ENCODE measurements at places on chromosomes 16 and 17. TPM values are rescaled to one million over a fixed set of nuclear protein-coding genes. Genes with fewer than 3 reads are reported as not detected.
A peak's percentile ranks its signal among the peaks of the same experiment; 100 is the strongest.

Gene KRTAP1-5
- 0.11 TPM for polyA plus RNA-seq

Gene SULT1A2
- polyA plus RNA-seq = 1.3 TPM

Gene VTN
- polyA plus RNA-seq = 7.4 TPM

Gene STX1B
- 0.47 TPM for polyA plus RNA-seq

Gene TBC1D3H
- 0.33 TPM for polyA plus RNA-seq

Gene CMTM1
- 1.1 TPM for polyA plus RNA-seq

Gene KRTAP1-1
- not detected for polyA plus RNA-seq

Gene SMPD3
- 0.18 TPM for polyA plus RNA-seq

Gene GRIN2A
- polyA plus RNA-seq = 0.06 TPM

- peak; percentile 69 for DNase-seq
Measured at GRCh38 chr16:85461814-85462713, 151.1 kb upstream of the GSE1 start.

DNA sequence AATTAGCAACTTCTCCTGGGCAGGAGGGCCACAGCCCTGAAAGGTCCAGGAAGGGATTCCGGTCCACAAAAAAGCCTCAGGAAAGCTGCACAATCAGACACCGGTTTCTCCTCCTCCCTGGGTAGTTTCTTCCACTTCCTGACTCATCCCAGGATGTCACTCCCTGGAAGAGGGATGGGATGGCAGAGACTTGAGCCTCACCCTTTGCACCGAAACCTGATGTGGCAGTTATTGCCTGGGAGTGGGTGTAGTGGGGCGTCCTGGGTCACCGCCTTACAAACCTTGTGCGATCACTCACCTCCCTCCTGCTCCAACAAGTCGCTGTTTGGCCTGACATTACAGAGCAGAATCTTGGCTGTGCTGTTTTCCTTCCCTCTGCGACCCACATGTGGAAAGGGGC is 70.8 kb downstream of the LYRM1 start:
- DNase-seq = no peak

- DNase-seq = no peak
Measured at GRCh38 chr17:17947966-17948365, 24.2 kb downstream of the TOM1L2 start.

DNA sequence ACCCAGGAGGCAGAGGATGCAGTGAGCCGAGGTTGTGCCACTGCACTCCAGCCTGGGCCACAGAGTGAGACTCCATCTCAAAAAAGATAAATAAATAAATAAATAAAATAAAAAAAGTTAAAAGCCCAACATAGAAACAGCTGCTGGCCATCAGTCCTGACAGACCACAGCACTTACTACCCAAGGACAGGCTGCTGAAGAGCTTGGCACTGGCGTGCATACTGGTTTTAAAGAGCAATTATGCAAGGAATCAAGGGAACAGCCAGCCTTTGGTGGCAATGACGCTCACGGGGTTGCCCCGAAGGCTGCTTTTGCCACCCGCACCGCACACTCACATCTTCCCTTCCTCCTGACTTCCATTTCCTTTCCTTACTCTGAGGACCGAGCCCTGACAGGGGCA is 4.2 kb downstream of the PLD6 start:
- DNase-seq = no peak

GRCh38 chr16:66474750-66475199 is 47.7 kb downstream of the BEAN1 start:
- no peak for DNase-seq

GRCh38 chr17:57281887-57282286 is 25.6 kb downstream of the MSI2 start:
- DNase-seq = no peak

- DNase-seq = no peak
Measured at GRCh38 chr17:30597776-30598288, 120.6 kb downstream of the GOSR1 start.

DNA sequence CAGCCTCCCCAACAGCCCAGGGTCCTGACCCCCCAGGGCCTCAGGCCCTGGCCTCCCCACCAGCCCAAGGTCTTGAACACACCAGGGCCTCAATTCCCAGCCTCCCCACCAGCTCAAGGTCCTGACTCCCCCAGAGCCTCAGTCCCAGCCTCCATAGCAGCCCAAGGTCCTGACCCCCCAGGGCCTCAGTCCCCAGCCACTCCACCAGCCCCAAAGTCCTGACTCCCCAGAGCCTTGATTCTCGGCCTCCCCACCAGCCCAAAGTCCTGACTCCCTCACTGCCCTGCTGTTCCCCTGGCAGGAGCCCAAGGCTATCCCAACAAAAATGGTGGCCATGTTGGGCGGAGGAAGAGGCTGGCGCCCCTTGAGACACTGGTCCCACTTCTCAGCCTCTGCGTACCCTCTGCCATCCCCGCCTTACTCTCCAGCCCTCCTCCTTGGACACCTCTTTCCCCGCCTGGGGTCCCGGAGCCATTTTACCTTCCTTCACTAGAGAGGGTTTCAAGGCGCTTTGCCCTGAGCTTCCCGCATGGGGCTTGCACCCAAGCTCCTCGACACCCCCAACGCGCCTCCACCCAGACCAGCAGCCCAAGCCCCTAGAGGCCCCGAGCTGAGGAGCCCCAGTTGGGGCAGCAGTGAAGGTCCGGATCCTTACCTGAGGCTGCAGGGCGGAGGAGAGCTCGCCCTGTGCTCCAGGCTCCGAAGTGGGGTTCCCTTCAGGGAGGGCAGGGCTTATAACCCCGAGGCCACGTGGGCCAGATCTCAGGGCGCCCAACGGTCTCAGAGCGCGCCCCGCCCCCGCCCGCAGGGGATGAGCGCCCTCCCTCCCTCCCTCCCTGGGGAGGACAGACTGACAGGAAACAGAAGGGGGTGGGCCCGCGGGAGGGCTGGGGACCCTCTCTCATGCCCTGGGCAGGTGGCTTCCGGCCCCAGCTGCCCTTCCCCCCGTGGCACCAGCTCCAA is 3.5 kb upstream of the TSPOAP1 start:
- DNase-seq = no peak

DNA sequence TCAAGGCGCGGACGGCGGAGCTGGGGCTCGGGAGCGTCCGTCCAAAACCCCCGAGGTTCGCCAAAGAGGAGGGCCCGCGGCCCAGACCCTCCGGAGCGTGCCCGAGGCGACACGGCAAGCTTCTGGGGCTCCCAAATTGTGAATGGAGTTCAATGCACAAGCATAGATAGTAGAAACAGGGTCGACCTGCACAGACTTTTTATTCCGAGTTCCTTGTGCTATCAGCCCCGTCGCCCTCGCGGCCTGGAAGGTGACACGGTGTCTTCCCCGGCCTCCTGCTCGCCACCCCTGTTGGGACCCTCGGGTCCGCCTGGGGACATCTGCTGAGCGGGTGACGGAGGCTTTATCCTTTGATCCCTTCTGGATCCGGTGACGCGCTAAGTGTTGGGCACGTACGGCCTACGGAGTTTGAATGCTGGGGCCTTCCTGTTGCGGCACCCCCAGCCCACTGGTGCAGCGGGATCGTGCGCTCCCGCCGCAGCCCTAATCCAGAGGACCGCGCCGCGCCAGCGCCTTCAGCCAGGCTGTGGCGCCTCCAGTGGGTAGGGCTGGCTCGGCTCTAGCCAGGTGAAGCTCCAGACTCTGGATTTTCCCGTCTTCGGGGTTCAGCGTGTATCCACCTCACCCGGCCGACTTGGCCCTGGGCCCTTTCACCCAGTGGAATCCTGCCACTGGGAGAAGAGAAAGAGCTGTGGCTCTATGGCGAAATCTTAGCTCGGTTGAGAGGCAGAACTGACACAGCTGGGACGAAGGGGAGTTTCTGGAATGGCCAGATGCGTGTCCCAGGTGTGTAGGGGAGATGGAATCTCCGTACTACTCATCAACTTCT is 17.0 kb upstream of the NTN1 start:
- no peak for DNase-seq

- no peak for DNase-seq
Measured at GRCh38 chr17:42422412-42422957, 571 bp downstream of the CAVIN1 start.

- no peak for DNase-seq
Measured at GRCh38 chr16:79628988-79629387, 28.5 kb upstream of the MAF start.

- DNase-seq = no peak
Measured at GRCh38 chr16:50941681-50942080, 199.8 kb downstream of the CYLD start.

DNA sequence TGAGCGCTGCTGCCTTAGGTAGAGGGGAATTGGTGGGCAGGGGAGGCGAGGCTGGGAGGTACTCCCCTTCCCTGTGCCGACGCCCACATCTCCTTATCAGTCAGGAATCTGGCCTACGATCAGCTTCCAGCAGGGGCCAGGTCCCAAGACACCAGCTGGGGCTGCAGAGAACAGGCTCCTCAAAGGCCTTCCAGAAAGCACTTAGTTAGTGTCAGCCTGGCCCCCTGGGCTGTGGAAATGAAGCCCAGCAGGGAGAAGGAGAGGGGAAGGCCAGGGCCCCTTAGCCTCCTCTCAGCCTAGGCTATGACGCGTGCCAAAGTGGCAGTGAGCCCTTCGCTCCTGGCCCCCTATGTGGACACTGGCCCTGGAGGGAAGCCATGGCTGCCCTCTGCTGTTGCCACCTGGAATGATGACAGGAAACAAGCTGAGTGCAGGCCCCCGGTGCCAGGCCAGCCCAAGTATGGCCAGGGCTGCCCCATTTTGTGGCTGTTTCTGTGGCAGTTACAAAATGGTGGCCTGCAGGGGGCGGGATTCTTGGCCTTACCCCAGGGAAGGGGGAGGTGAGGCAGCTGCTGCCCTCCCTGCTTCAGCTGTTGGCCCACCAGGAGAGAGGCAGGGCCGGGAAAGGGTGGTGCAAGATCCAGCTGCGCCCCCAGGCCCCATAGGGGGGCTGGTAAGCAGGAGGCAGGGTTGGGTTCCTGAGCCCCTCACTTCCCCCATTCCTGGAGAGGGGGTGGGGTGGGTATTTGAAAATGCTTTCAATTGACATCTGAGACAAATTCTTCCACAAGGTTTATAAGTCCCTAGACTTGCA is 11.3 kb downstream of the TBX4 start:
- no peak for DNase-seq

DNA sequence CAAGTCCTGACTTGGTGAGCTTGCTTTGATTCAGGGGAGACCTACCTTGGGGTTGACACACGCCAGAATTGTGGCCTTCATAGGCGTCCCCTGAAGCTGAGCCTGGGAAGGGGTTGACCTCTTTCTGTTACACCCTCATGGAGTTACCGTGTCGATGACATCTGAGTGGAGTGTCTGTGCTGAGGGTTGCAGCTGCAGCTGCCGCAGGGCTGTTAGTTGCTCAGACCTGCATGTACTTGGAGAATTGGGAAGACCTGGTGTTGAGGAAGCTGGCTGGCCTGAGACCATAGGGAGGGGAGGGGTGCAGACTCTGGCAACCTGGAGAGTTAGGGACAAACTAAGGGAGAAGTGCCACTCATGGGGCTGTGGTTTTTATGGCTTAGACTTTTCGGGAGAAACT is 9.6 kb downstream of the GSE1 start:
- no peak for DNase-seq

DNA sequence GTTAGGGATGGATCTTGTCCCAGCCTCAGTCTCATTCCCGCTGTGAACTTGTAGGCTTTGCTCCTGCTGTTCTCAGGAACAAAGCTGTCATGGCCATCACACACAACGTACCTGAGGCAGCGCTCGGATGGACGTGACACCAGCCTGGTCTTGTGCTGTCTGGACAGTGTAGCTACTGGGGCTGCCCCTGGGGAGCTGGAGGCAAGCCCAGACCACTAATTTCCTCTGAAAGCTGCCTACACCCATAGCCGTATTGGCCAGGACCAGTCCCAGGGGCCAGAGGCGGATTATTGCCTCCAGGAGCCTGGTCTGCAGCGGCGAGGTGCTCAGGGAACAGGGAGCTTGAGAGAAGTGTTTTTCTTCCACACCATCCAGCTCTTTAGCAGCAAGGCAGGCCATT is 11.7 kb downstream of the ZNHIT3 start:
- no peak for DNase-seq

GRCh38 chr16:11430601-11431317 is 85.5 kb downstream of the RMI2 start:
- no peak for DNase-seq

GRCh38 chr16:50442221-50442620 is 73.4 kb upstream of the BRD7 start:
- DNase-seq = no peak

DNA sequence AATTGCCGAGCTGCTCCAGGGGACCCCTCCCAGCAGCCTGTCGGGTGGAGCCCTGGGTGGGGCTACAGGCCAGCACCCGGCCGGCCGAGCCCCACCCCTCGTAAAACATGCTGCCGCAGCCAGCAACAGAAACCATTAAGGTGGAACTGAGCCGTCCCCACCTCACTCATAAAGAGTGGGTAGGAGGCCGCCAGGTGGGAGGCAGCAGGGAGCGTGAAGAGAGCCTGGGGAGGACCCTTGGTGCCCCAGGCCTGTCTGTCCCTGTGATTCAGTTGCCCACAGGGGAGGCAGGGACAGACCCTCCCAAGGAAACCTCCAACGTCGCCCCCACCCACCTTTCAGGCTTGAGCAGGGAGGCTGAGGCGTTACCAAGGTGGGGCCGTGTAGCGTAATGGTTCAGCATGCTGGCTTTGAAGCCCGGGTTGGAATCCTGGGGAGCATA is 8.4 kb downstream of the FOXN1 start:
- no peak for DNase-seq

- DNase-seq = no peak
Measured at GRCh38 chr17:21774263-21774662, 81.9 kb downstream of the KCNJ18 start.

DNA sequence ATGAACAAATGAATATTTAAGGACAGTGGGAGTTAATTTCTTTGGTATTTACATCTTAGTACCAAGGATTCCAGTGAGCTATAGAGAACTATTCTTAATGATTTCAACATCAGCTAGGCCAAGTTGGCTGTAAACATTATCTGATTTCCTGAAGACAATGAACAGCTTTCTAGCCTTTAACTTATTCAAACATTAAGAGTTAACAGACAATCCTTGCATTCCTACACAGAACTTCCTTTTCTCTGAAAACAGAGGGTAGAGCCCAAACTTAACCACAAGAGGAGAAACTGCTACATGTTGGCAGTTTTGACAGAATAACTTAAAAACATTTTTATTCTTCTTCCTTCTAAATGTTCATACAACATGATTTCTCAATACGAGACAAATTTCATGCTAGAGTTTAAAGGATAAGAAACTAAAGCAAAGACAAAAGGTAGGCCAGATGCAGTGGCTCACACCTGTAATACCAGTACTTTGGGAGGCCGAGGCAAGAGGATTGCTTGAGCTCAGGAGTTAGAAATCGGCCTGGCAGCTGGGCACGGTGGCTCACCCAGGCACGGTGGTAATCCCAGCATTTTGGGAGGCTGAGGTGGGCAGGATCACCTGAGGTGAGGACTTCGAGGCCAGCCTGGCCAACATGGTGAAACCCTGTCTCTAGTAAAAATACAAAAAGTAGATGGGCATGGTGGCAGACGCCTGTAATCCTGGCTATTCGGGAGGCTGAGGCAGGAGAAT is 4.4 kb downstream of the CRLF3 start:
- DNase-seq = no peak
